ENCODE measurements at places on chromosomes 4 and X.

DNA sequence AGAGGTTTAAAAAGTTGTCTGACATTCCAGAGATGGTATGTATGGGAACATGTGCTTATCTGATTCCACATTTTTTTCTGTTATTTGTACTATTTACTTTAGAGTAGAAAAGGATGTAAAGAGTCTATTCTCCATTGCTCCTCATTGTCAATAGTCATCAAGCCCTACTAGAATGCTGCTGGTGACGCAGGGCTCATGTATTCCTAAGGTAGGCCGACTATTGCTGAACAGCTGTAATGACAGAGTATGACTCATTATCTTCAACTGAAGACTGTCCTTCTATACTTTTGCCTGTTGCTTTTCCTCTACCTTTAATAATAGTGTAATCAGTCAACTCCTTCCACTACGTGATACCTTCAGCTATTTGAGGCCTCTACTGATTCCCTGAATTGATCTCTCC lies 509.1 kb upstream of the NR3C2 start:
- no peak for DNase-seq

DNA sequence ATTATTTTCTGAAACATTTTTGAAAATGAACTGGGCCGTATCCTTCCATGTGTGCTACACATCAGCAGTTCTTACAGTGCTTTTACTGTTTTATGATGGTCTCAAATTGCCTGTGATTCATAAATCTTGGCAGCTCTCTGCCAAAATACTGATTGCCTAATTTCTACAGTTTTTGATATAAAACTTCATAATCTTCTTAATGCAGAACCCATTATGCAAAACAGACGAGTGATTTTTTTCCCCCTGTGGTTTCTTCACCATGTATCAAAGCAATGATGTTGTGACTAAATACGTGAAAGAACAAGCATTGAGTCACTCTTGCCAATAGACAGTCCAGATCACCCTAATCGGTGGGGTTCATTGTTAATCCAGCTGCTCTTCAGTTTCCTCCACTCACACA lies 156.4 kb upstream of the WDR1 start:
- DNase-seq: no peak

GRCh38 chr4:118969359-118969758 lies 80.7 kb downstream of the SYNPO2 start:
- no peak for DNase-seq

DNA sequence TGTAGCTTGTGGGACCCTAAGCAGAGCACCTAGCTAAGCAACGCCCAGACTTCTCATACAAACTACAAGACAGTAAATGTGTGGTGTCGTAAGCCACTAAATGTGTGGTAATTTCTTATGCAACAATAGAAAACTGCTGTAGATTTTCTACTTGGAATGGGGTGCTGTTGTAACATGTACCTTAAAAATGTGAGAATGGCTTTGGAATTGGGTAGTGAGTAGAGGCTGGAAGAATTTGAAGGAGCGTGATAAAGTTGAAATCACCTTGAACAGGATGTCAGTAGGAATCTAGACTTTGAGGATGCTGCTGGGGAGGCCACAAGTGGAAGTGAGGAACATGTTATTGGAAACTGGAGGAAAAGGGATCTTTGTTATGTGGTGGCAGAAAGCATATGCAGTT lies 43.2 kb upstream of the FUNDC1 start:
- no peak for DNase-seq

- no peak for DNase-seq
Measured at GRCh38 chrX:130702867-130703707, 199.9 kb downstream of the ENOX2 start.

GRCh38 chrX:143095816-143096215 lies 70.1 kb downstream of the SPANXN4 start:
- no peak for DNase-seq

DNA sequence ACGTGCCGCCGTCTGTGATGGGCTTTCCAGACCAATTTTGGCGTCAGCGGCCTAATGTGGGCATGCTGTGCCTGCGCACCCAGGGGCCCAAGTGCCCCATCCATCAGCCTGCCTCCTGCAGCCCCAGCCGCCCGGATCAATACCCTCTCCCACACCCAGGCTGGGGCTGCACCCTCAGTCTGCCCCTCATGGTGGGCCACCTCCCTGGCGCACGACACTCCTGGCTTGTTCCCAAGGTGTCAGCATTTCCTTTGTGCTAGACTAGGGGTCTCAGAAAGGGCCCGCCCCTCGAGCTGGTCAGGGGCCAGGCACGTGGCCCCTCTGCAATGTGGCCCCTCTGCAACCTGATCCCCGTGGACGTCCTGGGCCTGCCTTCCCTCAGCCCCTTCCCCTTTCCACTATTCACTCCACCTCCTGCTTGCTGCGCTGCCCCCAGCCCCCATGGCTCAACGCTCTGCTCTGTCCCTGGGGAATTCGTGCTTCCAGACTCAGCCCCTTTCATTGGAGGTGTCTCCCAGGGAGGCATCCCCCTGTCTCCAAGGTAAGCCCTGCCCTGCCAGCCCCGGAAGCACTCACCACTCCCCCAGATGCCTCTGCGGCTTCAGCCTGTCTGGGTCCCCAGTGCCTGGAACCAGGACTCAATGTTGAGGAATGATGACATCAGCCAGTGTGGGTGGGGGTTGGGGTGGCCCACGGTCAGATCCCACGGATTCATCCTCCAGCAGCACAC lies 130.8 kb downstream of the HMX1 start:
- DNase-seq: no peak

DNA sequence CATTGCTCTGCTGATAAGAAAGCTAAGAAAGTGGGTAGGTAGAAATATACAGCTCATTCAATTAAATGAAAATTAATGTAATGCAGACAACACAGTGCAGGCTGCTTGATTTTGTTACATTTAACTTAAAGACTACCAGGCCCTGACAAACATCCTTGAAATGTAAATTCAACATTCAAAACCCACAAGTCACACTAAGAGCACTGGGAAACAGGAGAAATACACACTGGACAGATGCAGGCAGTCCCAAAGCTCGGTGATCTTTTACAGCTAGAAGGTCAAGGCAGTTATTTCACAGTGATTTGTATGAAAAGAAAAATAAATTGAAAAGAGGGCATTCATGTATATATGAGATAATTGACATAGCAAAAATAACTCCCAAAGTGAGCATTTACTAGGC lies 94.3 kb upstream of the PLAC1 start:
- no peak for DNase-seq

GRCh38 chr4:159129814-159130550 lies 27.1 kb downstream of the RAPGEF2 start:
- no peak for DNase-seq

DNA sequence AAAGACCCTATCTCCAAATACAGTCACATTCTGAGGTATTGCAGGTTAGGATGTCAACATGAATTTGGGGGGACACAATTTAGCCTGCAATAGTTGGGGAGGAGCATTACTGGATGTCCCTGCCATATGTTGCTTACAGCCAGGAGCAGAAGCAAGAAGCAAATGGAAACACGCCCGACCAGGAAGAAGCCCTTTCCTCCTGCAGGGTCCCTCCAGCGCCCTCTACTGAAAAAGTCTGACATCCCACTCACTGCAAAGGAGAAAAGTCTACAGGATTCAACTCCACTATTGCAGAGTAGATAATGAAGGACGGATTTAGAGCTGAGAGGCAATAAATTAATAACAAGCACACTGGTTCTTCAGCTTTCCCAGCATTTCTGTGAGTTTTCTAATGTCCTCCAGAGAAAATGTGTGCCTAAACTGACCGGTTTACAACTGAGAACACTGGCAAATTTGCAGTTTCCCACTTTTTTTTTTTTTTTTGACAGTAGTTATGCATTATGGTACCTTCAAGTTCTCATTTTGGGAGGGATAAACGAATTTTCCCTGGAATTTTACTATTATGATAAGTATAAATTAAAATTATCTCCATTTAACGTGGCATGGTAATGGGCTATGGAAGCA lies 31.7 kb downstream of the COQ2 start:
- DNase-seq: peak; percentile 34

GRCh38 chr4:189940178-189941004 lies at the start of gene FRG1:
FRG1 (plus strand) TSS chr4:189940872; CDS start chr4:189941010, 138 bp downstream.
- DNase-seq: peak; percentile 94

DNA sequence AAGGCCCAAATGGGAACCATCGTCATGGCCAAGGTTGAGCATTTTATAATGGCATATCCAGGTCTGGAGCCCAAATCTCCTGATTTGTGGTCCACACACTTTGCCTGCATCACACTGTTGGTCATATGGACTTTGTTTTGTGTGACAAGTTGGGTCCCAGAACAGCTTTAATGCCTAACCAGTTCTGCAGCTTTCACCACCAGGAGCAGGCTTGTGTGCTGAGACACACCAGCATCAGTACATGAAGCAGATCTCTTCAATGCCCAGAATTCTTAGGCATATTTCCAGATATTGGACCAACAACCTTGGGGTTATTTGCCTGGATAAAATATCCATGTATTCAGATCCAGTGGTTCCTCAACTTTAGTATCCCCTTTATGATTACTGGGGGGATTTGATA lies 371.3 kb downstream of the FBXW7 start:
- DNase-seq: no peak

DNA sequence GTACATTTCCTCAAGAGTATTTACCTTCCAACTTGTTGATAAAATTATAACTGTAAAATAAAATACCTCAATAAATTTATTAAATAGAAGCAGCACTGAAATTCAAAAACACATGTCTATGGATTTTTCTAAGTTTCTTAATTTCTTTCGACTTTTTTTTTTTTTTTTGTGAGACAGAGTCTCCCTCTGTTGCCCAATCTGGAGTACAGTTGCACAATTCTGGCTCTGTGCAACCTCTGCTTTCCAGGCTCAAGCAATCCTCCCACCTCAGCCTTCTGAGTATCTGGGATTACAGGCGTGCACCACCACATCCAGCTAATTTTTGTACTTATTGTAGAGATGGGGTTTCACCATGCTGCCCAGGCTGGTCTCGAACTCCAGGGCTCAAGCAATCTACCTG lies 79.8 kb downstream of the IQCM start:
- no peak for DNase-seq

DNA sequence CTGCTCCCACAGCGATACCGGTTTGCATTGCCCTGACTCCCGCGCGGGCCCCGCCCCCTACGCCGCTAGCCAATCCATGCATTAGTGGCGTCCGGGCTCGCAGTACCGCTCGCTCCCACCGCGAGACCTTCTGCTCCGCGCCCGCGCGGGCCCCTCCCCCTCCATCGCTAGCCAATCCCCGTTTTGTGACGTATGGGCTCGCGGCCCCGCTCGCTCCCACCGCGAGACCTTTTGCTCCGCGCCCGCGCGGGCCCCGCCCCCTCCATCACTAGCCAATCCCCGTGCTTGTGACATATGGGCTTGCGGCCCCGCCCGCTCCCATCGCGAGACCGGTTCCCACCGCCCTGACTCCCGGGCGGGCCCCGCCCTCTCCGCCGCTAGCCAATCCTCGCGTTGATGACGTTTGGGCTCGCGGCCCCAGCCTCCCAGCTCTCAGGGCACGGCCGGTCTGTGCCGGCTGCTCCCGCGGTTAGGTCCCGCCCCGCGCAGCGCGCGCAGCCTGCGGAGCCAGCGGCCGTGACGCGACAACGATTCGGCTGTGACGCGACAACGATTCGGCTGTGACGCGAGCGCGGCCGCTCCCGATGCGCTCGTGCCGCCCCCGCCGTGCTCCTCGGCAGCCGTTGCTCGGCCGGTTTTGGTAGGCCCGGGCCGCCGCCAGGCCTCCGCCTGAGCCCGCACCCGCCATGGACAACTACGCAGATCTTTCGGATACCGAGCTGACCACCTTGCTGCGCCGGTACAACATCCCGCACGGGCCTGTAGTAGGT lies at the start of gene EMD:
Gene EMD, plus strand, starts transcription at position 497 of the 770 bp plus-strand sequence. Its CDS starts 190 bp downstream, at position 687.
- peak; percentile 96 for DNase-seq

DNA sequence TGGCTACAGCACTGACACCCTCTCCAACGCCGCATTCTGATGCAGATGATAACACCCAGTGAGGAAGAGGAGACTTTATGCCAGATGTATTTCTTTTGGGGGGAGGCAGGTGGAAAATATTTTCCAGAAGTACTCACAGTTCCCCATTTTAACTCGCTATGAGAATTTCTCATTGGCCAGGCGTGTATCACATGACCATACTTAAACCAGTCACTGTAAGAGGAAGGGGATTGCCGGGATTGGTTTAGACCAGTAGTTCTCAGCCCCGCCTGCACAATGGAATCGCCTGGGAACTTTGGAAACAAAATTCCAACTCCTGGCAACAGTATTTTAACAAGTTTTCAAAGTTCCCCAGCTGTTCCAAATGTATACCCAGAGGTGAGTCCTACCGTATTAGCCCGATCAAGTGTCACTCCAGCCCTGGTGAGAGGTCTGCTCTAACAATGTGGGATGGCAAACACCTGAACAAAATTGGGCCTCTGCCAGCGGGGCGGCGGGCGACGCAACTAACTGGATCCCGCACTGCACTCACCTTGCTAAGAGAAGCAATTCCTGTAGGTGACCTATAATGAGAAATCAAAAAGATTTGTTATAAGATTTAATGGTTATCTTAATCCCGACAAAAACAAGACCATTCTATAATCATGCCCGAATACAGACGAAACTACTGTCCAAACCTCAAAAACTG lies 2.9 kb upstream of the MSL3 start:
- DNase-seq: no peak

- no peak for DNase-seq
Measured at GRCh38 chr4:136476753-136477152, 1055.5 kb downstream of the PCDH18 start.

- no peak for DNase-seq
Measured at GRCh38 chr4:158667651-158668198, 4.0 kb downstream of the C4orf46 start.

DNA sequence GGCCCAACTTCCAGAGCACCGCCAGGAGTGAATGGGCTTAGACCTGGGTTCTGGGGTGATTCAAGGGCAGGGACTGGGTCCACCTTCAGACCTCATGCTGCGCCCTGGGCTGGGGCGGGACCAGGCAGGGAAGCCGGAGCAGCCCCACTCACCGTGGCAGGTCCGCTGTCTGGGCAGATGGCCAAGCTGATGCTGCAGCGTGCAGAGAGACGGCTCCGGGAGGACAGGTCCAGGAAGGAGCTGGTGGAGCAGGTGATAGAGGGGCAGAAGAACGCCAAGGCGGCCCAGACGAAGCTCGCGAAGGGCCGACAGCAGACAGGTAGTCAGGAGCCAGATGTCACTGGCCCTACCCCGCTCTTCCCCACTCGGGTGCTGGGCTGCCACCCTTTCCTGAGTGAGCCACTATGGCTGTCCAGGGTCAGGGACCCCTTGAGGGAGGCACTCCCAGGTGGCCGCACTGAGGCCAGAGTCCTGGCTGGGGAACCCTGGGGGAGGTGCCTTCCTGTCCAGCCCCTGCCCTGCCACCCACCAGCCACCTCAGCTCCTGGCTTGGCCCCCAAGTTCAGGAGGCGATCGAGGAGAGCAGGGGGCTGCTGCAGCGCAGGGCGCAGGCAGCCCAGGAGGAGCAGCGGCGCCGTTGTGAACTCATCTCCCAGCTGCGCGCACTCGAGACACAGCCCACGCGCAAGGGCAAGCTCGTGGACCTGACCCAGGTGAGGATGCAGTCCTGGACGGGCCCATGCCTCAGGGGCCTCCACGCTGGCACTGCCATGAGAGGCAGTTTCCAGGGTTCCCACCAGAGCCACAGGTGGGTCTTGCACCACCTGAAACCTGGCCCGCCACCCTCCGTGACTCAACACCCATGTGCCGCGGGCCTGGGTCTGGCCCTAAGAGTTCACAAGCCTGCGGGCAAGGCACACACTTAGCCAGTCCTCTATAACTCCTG lies 10.1 kb upstream of the RNF4 start:
- DNase-seq: no peak

- DNase-seq: no peak
Measured at GRCh38 chrX:26138274-26138673, at the start of gene MAGEB18. MAGEB18 (plus strand) TSS chrX:26138343; CDS start chrX:26138986, 643 bp downstream.
